Iris pigment epithelial cell (primary cell): ENCODE measurements at places on chromosomes 5 and 9.
A peak's percentile ranks its signal among the peaks of the same experiment; 100 is the strongest.

DNA sequence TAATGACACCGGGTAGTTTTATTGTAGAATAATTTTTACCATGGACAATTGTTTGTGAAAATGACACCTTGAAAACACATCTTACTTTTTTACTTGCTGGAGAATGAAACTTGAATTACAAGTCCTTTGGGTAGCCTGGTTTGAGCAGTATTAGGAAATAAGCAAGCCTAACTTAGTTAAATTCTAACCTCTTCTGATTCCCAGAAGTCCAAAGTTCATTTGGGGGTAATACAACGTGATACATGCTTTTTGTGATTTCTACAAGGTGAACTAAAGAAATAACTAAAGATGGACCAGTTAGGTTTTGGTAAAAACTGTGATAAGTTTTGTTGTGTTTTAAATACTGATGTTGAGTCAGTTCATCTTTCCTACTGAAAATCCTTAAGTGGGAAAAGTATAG, 135.4 kb upstream of the DMRT1 start:
- DNase-seq: no peak

GRCh38 chr5:178423901-178424809, 166.0 kb downstream of the COL23A1 start:
- DNase-seq: no peak

- DNase-seq: no peak
Measured at GRCh38 chr9:72997387-72997995, 44.6 kb upstream of the ALDH1A1 start.

DNA sequence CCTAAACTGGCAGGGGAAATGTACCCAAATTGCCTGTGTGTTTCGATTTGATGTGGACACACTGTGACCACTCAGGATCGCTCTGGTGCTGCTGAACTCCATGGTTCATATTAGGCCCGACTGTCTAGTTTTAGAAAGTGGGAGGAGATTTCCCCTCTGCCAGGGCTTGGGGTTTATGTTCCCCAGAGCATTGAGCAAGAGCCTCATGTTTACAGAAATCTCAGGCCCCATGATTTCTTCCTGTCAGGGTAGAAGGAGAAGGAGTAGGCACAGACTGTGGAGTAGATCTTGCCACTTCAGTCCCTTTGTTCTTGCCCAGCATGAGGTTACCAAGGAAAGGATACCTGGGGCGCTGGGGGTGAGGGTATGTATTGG, 40.8 kb upstream of the GLRX start:
- DNase-seq: peak; percentile 91
